ENCODE measurements at places on chromosomes 6 and 20. TPM values are rescaled to one million over a fixed set of nuclear protein-coding genes. Genes with fewer than 3 reads are reported as not detected.

- no peak for DNase-seq
Measured at GRCh38 chr20:57996465-57996864, 232.0 kb downstream of the ANKRD60 start.

DNA sequence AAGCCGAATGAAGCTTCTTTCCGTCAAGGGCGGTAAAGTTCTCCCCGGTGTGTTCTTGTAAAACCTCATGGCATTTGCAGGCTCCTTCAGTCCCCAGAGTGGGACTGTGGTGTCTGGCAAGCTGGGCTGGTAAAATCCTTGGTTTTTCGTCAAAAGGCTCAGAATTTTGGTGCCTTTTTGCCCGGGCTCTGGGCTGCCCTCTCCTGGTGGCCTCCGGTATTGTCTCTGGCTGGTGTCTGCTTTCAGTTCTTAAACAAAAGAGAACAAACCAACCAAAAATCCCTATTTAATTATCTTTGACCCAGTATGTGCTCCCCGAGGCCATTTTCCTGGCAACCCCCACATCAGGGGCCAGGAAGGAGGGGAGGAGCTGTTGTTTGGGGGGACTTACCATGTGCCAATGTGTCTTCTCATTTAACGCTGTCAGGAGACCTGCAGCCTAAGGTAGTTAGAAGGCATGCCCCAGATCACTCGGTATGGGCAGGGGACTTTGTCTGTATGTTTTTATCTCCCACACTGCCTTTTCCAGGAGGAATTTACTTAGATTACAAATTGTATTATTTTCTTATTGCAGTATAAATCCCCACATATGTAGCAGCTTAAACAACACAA is 11.1 kb downstream of the CDH4 start:
- no peak for DNase-seq

The CCM2L gene
- total RNA-seq, result 11.0 TPM

The ABHD16B gene
- not detected for total RNA-seq

GRCh38 chr6:151317103-151317994 is 74.0 kb downstream of the ZBTB2 start:
- no peak for DNase-seq

- peak; percentile 75 for DNase-seq
Measured at GRCh38 chr6:146770965-146771735, 172.4 kb downstream of the ADGB start.

- no peak for DNase-seq
Measured at GRCh38 chr20:56369179-56369578, 10.4 kb downstream of the FAM210B start.

DNA sequence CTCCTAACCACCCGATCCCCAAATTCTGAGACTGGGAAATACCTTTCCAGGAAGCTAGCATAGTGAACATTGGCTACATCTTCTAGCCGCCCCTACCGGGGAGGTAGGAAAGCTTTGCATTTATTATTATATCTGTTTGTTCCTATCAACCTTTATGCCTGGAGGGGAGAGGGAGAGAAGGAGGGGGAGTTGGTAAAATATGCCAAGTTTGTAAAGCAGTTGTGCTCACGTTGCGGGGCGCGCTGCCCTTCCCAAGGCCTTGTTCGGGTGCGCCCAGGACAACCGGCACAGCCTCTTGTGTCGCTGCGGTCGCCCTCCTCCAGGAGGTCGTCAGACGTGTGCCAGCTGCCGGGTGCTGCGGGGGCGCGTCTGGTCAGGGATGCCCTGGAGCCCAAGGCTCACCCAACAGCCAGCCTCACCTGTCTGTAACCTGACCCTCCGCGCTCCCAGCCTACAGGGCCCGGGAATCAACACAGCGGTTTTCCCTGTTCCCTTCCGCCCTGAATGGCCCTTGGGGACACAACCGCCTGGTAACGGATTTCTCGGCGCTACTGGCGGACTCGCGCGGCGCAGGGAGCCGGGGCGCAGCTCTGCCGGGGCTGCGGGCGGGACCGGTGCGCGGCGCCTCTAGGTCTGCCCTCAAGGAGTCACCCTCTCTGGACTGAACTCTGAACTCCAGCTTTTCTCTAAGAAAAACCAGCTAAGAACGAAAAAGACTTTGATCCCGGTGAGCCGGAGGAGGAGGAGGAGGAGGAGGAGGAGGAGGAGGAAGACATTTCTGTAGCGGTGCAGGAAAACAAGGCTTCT is 1.1 kb upstream of the OVOL2 start:
- DNase-seq, result no peak

The C6orf132 gene
- total RNA-seq, result 1.7 TPM

DNA sequence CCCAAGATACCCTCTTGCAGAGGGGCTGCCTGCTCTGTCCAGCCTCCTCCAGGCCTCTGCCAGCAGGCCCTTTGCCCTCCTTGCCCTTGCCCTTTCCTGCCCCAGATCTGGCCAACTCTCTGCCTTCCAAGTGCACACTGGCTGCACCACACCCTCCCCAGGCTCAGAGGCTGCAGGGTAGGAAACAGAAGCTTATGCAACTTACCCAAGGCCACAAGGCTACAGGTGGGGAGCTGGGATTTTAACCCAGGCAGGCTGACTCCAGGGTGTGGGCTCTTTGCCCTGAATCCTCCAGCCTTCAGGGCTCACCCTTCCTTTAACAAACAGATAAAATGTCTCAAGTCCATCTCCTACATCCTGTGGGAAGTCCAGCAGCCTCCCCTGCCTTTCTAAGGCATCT is 14.5 kb upstream of the TRAF3IP2 start:
- no peak for DNase-seq

- DNase-seq, result peak; percentile 55
Measured at GRCh38 chr6:24991810-24992467, 56.2 kb upstream of the RIPOR2 start.

The SALL4 gene
- 0.19 TPM for total RNA-seq

DNA sequence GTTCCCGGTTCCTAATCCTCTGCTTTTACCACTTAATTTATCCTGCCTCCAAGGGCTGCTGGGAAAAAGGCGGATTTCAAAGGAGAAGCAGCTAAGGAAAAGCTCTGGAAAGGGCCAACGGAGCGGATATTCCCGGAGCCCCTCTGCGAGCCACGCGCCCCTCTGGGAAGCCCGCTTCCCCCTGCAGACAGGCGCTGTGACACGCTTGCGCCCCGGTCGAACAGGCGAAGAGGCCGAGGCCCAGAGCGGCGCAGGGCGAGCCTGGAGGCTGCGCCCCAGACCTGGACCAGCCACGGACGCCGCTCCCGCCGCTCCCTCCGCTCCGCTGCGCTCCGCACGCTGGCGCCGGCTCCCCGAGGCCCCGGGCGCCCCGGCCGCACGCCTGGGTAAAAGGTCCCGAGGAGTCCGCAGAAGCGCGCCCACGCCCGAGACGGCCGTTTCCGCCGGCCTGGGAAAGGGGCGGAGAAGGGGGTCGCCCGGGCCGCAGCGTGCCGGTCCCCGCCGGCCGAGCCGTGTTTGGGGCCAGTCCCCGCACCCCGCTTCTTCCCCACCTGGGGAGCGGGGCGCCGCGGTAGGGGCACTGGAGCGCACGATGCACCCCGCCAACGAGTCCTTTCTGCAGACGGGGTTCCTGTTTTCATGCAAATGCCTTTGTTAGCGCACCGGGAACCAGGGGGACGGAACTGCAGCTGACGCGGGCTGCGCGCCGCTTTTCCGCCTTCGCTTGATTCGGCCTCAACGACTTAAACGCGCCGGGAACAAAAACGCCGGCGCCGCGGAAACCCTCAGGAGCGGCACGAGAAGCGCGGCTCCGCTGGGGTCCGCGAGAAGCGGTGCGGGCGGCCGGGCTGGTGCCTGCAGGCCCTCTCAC is 91.9 kb upstream of the SIRPA start:
- peak; percentile 87 for DNase-seq

DNA sequence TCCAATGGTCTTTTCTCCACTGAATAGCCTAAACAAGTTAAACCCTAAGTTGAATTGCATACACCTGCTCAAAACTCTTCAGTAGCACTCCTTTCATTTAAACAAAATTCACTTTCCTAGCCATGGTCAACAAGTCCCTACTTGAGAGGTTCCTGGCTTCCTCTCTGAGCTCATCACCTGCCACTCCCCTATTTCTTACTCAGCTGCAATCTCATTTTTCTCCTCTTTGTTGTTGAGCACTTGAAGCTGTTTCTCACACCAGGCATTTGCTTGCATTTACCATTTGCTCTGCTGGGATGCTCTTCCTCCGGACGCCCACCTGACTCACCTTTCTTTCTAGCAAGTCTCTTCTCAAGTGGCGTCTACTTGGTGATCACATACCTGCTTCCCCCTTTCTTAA is 38.5 kb downstream of the EDN1 start:
- DNase-seq, result no peak

The PDYN gene
- not detected for total RNA-seq

GRCh38 chr20:1166948-1167720 is 17.6 kb downstream of the TMEM74B start:
- DNase-seq, result no peak

DNA sequence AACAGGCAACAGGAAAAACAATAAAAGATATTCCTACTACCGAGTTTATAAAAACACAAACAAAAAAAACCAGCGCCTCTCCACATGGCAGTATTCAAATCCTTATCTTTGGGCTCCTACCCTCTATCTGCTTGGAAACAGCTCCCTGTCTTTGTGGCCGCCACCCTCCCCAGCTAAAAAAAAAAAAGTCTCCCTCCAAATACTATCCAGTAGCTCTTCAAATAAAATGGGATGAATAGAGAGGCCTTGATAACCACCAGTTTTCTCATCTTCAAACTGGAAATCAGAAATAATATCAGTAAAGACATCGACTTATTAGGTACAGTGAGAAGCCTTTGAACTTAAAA is 96.2 kb downstream of the PSMG4 start:
- no peak for DNase-seq

- DNase-seq, result no peak
Measured at GRCh38 chr6:73579851-73580246, 59.0 kb upstream of the EEF1A1 start.

GRCh38 chr6:44737829-44738528 is 350.5 kb downstream of the CDC5L start:
- DNase-seq, result no peak

DNA sequence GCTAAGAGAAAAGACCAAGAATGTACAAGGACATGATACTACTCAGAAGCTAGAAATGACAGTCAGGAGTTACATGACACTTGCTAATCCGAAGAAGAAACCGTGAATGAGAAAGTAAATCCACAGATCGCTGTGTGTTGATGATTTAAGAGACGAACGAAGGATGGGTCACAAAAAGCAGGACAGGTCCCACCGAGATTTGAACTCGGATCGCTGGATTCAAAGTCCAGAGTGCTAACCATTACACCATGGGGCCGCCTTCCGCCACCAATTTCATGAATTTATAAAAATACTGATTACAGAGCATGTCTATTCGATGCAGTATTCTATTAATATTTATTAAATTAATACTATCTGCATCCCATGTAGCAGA is 54.0 kb upstream of the BTN3A2 start:
- DNase-seq, result no peak

DNA sequence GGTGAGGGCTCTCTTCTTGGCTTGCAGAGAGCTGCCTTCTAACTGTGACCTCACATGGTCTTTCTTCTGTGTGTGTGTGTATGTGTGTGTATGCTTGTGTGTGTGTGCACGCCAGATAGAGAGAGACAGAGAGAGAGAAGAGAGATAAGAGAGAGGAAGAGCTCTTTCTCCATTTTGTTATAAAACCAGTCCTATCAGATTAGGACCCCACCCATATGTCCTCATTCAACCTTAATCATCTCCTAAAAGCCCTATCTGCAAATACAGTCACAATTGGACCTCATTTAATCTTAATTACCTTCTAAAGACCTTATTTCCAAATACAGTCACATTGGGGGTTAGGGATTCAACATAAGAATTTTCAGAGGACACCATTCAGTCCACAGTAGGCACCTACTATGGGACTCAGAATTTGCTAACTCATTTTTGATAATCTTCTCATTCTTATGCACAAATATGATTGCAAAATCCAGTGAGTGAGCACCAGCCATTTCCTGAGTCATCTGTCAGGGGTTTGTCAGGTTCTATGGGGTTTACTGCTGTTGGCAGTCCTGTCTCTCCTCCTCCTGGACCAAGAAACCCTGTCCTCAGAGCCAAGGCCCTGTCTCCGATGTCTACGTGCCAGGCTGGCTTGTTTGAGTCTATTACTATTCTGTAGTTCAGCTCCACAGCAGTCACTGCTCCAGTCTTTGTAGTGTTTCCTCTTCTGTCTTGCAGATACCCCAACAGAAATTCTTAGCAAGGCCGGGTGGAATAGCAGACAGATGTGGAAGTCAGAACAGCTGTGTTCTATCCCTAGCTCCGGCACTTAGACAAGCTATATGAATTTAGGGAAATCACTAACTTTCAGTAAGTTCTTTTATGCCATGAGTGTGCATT is 59.0 kb upstream of the FAM184A start:
- peak; percentile 58 for DNase-seq

The LMBRD1 gene
- 53.1 TPM for total RNA-seq

The ID4 gene
- 85.1 TPM for total RNA-seq

DNA sequence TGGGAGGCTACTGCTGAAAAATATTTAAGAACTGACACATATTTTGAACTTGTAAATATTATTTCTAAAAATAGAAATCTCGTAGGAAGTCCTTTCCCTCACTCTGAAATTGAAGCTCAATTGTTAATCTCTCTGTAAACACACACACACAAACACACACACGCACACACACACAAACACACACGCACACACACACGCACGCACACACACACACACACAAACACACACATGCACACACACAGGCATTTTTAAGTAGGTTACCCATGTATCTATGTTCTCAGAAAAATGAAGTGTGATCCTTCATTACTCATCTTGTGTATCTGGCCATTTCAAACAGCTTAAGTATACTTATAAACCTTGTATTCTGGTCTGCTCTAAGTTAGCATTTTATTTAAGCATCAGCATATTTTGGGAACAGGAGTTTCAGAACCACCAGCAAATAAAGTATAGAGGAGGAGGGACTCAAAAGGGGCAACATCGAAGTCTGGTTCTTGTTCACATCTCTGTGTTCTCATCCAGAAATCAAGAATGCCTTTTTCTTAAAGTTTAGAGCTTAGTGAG is 11.6 kb downstream of the CCN6 start:
- no peak for DNase-seq

- no peak for DNase-seq
Measured at GRCh38 chr6:45265246-45265645, 62.9 kb upstream of the RUNX2 start.

The PTCRA gene
- total RNA-seq, result not detected

The CLIC5 gene
- 3.7 TPM for total RNA-seq

DNA sequence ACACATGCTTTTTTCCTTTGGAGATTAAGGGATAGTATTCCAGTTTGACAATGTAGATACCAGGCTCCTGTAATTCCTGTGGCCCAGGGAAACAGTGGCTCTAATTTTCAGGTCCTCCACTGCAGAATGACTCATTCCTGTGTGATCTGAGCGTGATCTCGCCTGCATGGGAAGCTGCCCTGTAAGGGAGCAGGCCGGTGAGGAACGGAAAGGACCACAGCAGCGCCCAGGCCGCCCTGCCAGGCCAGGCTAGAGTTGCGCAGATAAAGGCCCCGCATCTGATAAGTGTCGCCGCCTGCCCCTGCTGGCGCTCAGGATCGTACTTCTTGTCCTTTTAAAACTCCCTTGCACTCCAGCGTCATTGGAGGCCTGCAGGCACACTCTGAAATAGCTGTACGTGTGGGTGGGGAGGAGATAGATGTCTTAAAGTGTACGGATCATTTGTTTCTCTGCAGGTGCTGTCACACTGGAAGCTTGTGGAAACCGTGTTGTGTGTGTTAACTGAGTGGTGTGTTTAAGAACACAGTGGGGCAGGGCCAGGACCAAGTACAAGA is 60.7 kb downstream of the SYNJ2 start:
- DNase-seq, result peak; percentile 83
